ENCODE measurements at places on chromosomes 6 and 20.

DNA sequence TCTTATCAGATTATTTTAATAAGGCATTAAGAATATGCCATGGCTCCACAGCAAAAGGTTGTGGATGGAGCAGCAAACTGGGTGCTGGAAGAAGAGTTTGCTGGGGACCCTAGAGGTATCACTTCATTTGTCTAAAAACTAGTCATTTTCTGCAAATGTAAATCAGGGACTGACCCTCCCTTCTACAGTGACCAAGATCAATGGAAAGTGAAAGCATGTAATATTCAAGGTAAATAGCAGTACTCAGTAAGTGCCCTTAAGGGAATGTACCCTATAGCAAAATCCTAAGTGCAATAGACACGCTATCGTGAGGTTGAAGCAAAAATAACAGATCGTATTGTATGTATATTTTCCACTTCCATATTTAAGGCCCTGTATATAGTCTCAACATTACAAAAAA, 38.7 kb downstream of the TRDN start:
- DNase-seq = no peak

GRCh38 chr6:135493218-135493961, 4.2 kb downstream of the AHI1 start:
- DNase-seq = no peak

DNA sequence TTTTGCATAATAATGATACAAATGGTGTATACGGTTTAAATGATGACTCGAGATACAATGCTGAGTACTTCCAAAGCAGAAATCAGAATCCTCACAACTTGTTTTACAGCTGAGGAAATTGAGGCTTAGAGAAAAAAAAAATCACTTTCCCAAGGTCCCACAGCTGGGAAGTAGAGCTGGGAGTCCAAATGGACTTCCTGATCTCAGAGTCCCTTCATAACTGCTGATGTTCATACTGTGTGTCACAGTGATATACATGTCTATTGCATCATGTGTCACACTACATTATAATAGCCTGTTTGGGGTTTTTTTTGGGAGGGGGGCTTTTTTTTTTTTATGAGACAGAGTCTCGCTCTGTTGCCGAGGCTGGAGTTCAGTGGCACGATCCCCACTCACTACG, 8.5 kb downstream of the HM13 start:
- DNase-seq = no peak

- no peak for DNase-seq
Measured at GRCh38 chr6:27280064-27280539, 32.0 kb downstream of the POM121L2 start.

Measured in stimulated activated CD4-positive, alpha-beta T cell treated with anti-CD3 and anti-CD28 coated beads, Interleukin-2, amount 100 ng/mL, for 48 hours (primary cell).